ENCODE measurements at places on chromosomes 7 and 10.

- DNase-seq = no peak
These were observed 84.0 kb upstream of the TMEM248 start for GRCh38 chr7:66837007-66837406.

GRCh38 chr10:105837951-105838350 is 1196.9 kb downstream of the SORCS3 start:
- DNase-seq = no peak

- DNase-seq = no peak
These were observed 235.8 kb upstream of the RHOBTB1 start for GRCh38 chr10:61179771-61180170.

DNA sequence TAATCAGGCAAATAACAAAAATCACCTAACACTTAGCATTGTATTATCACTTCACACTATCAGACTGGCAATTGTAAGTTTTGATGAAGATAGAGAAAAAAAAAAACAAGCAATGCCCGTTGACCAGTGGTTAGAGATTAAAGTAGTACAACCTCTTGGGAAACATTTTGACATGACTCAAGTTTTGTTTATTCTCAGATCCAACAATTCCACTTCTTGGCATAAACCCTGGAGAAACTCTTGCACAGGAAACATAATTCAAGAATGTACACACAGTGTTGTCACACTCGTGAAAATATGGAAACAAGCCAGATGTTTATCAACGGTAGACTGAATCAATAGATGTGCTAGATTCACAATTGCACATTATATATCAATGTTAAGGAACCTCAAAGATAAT is 37.2 kb downstream of the FRMD4A start:
- no peak for DNase-seq

- peak; percentile 42 for DNase-seq
These were observed 175.8 kb upstream of the PRKCQ start for GRCh38 chr10:6755781-6756460.

GRCh38 chr7:36262309-36263094 is 109.4 kb downstream of the EEPD1 start:
- no peak for DNase-seq

- no peak for DNase-seq
These were observed 71.3 kb upstream of the PDGFA start for GRCh38 chr7:590731-591551.

DNA sequence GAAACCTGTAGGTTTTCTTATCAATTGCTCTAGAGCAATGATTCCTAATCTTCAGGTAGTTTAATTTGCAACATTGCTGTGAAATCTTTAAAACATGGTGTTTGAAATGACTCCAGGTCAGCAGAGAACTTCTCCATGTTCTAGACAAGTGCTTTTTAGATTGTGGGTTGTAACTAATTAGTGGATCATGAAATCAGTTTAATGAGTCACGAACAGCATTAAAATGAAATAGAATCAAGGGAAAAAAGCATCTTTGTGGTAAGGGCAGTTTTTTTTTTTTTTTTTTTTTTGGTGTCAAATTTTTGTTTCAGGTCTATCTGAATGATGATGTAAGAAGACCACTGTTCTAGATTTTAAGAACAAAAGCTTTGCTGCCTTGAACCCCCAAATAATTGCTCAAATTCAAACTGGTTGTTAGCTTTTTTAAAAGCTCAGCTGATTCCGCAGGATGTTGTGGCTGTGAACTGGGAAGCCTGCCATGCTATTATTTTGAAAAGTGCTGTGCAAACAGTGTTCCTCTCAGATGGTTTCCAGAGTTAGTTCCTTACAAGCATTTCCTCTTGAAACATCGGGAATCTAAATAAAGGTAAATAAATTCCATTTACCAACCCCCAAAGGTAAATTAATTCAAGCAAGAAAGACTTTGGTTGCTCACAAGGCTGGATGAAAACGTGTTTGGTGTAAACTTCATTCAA is 13.1 kb upstream of the PDK4 start:
- DNase-seq = peak; percentile 34

DNA sequence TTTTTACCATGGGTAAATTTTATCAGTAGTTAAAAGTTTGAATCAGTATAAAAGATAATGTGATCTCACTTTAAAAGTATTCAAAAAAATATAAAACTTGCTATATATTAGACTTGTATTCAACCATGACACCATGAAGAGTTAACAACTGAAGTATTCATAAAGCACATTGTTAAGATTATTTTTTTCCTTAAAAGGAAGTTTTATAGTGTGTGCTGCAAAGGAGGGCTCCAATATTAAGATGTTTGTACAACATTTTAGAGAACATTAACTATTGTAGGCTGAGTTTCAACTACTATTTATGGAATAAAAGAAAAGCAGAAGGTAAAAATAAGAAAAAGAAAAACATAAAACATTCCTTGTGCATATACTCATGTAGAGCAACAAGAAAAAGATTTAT is 24.5 kb upstream of the CUBN start:
- no peak for DNase-seq
